ENCODE measurements at places on chromosomes 5 and 9.

DNA sequence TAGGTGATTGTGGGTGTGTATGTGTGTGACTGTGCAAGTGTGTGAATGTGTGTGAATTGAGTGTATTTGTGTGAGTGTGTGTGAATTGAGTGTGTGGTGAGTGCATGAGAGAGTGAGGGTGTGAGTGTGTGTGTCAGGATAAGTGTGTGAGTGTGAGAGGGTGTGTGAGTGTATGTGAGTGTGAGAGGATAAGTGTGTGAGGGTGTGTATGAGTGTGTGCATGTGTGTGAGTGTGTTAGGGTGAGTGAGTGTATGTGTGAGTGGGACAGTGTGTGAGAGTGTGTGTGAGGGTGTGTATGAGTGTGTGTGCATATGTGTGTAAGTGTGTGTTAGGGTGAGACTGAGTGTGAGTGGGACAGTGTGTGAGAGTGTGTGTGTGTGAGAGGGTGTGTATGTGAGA lies 21.7 kb downstream of the GPRIN1 start:
- DNase-seq: no peak

DNA sequence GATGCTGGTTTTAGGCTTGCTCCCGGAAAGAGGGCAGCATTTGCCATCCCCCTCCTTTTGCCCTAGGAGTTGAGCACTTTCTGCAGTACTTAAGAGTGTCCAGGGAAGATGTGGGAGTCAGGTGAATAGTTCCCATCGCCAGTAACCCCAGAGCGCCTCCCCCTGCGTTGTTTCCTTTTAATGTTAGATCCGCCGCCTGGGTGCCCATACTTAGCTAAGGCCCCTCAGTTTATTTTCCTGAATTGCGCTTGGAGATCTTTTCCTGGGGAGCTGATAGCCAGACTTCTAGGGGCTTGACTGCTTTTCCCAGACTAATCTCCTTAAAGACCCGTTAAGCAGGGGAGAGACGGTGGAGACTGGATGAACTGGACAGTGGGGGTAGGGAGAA lies 377 bp upstream of the PCDHAC2 start:
- no peak for DNase-seq

DNA sequence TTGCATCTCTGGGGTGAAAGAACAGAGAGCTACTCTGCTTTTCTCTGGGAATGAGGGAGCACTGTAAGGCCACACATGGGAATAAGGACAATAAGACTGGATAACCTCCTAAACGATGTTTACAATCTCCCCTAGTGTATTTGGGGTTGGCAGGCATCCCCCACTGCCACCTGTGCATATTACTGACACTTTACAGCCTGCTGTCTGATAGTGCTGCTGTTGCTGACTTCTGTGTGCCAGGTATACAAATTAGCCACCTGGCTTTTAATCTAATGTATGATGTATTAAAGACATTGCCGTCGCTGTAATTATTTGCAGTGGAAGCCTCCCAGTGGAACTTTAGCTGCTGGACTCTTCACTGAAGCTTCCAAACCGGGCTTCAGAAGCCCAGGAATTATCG lies 4.4 kb upstream of the SHISAL2B start:
- no peak for DNase-seq

DNA sequence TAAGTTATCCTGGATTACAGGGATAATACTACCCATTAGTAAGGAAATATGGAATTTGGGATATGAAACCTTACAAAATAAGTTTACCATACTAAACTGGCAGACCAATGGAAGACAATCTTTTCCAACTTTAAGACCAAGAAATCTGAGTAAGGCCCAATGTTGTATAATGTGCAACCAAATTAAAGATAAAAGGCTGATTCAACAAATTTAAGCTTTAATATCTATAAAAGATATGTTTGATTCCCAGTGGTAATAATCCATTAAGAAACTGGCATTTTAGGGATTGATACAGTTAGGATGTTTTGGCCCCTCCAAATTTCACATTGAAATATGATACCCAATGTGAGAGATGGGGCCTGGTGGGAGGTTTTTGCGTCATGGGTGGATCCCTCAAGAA lies 66.6 kb downstream of the DROSHA start:
- no peak for DNase-seq

- DNase-seq: no peak
Measured at GRCh38 chr5:137592317-137592716, 93.2 kb upstream of the SPOCK1 start.

DNA sequence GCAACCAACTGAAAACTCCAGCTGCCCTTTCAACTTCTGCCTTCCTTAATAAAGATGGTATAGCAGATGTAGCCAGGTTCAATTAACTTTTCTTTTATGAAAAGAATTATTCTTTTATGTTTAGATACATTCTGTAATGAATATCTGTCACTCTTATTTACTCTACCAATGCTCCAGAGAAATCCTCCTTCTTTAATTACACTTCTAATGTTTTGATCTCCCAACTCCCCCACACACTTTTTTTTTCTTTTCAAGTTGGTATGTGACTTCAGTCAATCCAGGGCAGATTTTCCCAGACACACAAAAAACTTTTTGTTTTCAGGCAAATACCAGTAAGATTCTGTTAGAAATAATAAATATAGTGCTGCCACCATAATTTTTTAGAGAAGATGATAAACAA lies 1000.0 kb upstream of the DMAC1 start:
- no peak for DNase-seq

DNA sequence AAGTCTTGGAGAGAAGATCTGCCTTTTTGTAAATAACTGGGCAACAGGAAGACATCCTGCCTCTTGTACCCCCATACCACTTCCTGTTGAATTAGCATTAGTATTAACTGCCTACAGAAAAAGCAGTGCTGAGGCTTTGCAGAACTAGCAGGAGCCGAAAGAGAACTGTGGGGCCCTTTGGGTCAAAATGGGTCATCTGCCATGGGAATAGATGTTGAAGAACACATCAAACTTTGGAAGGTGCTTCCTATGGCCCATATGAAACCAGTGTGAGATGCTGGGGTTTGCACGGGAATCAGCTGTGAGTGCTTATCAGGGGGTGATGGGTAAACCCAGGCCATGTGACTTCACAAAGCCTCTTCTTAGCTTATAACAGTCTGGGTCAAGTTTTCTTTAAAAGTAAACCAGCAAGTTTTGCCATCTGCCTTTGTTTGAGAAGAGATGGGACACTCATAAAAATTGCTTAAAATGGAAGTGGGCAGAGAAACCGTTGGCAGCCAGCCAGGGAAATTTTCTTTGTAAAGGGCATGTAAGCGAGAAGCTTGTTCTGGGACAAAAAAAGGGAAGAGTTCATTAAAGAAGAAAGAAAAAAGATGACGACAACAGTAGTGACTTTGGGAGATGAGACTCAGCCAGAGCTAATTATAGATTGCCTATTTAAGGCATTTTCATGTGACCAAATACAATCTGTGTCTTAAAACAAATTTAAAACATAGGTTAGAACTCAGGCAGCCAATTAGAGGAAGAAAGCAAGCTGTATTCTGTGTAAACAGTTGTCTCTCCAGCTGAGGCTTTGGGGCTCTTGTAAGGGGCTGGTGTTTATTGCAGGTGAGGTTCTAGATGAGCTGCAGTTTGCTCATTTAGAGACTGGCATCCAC lies 4.4 kb downstream of the SLC25A25 start:
- DNase-seq: peak; percentile 46

- no peak for DNase-seq
Measured at GRCh38 chr5:53068291-53068836, 41.2 kb downstream of the MOCS2 start.

- DNase-seq: no peak
Measured at GRCh38 chr5:1322036-1322900, 22.6 kb downstream of the CLPTM1L start.

- no peak for DNase-seq
Measured at GRCh38 chr5:32505756-32506155, 61.2 kb upstream of the ZFR start.

DNA sequence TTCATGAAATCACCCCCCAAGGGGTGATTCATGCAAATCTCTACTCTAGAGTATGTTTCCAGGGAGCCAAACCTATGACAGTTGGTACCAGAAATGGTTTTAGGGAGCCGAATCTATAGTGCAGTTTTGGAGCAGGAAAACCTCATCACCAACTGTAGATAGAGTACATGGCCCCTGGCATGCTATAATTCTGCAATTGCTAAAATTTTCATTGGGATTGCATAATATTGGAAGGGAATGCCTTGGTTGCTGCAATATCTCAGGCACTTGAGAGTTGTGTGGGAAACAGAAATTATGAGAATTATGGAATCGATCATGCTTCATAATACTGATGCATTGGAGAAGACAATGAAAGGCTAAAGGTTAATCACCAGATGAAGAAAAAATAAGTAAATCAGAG lies 148.2 kb upstream of the PLPPR1 start:
- DNase-seq: no peak

DNA sequence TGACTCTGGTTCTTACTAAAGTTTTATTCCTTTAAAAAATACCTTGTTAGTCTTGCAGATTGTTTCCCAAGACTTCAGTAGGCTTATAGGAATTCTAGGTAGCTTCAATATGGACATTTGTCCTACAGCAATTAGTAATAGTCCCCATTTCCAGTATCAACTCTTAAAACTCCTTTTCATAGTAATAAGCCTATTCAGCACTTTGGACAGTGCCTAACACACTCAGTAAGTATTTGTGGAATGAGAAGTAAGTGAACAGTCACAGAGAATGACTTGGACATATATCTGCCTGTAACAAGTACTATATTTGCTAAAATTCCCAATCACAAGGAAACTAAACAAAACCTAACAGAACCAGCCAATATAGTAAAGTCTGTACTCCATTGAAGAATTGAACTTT lies 1291.8 kb upstream of the DMAC1 start:
- DNase-seq: no peak

- peak; percentile 40 for DNase-seq
Measured at GRCh38 chr5:141513627-141514329, 24.9 kb downstream of the PCDHGC5 start.

DNA sequence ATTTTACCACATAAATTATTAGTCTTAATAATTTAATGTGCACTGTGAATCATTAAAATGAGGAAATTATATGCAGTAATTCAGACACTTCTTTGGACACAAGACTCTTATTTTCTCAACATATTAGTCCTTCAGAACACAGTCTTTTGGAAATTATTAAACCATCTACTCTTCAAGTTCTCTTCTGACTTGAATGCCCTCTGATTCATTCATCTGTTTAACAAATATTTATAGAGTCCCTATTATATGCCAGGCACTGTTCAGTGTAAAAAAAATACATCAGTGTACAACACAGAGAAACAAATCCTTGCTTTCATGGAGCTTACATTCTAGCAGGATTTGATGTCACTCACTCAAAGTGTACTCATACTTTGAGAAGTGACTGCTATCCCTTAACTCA lies 163.4 kb upstream of the IL12B start:
- no peak for DNase-seq

GRCh38 chr9:75893106-75893505 lies 2.6 kb downstream of the PCSK5 start:
- DNase-seq: no peak

DNA sequence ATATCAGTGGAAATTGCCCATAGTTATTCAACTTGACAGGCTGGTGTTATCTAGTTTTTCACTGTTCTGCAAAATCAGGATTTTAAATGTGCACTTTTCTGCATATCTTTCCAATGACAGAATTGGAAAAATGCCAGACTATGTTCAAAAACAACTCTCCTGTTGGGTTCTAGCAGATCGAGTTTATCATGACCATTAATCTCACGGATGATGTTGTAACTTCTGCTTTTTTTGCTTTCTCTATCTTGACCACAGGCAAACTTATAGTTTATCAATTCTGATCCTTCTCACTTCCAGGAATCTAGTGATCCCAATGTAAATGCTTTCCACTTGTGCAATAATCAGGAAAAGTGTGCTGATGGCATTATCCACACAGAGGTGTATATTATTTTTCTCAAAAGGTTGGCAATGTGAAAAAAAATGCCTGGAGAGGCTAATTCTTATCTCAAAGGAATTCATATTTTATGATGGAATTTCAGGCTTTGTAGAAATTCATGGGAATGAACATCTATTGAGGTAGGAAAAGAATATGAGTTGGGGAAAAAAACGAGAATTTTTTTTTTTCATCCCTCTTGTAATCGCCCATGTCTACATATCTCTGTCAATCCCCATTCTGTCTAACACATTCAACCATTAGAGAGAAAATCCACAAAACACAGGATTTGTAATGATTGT lies 73.6 kb upstream of the DAB2 start:
- no peak for DNase-seq

DNA sequence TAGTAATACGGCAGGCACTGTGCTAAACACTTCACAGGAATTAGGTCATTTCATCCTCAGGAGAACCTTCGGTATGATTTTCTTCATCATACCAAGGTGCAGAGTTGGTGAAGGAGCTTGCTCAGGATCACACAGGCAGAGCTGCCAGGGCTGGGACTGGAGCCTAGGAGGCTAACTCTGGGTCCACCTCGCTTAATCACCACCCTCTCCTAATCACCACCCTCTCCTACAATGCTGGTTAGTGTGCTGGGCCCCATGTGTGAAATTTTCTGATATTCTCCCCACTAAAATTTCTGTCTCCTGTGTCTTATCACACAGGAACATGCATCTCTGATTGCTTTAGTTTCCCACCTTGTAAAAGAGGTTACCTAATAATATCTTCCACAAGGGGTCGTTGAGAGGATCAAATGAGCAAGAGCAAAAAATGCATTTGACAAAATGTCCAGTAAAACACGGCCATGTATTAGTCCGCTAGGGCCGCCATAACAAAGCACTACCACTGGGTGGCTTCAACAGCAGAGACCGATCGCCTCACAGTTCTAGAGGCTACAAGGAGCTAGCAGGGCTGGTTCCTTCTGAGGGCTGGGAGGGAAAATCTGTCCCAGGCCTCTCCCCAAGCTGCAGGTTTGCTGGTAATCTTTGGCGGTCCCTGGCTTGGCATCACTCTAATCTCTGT lies 128.2 kb upstream of the NFIB start:
- DNase-seq: peak; percentile 13

- no peak for DNase-seq
Measured at GRCh38 chr5:77937015-77937908, 161.1 kb upstream of the TBCA start.

DNA sequence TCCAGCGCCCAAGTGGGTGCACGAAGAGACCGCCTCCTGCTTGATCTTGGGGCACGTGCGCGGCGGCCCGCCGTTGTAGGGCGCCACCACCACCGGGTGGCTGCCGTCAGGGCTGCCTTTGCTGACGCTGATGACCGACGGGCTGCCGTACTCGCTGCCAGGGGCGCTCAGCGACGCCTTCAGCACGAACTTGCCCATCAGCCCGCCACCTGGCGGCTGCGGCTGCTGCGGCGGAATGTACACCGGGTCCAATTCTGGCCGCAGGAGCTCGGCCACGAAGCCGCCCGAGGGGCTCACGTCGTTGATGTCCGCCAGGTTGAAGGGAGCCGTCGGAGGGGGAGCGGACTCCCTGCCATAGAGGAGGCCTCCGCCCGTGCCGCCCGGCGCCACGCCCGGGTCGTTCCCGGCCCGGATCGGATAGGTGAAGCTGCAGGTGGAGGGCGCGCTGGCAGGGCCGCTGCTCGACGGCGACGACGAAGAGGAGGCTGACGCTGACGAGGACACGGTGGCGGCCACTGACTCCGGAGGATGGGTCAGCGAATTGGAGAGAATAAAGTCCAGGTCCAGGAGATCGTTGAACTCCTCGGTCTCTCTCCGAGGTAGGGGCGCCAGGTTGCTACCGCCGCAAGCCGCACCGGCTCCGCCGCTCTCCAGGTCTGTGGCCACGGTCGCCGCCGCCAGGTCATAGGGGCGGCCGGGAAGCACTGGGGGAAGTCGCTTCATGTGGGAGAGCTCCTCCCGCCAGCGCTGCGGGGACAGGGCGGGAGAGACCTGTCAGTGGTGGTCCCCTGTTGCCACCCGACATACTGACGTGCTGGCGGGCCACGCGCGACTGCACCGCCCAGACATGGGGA lies 1.8 kb downstream of the KLF4 start:
- DNase-seq: peak; percentile 49

Measured in activated CD4-positive, alpha-beta T cell treated with anti-CD3 and anti-CD28 coated beads, Interleukin-2, Interleukin-6, amounts not matched to agents 100 ng/mL and 50 ng/mL, durations not matched to agents 16 hours and 8 hours (primary cell).